ENCODE measurements at places on chromosomes 4 and X.
A peak's percentile ranks its signal among the peaks of the same experiment; 100 is the strongest.

DNA sequence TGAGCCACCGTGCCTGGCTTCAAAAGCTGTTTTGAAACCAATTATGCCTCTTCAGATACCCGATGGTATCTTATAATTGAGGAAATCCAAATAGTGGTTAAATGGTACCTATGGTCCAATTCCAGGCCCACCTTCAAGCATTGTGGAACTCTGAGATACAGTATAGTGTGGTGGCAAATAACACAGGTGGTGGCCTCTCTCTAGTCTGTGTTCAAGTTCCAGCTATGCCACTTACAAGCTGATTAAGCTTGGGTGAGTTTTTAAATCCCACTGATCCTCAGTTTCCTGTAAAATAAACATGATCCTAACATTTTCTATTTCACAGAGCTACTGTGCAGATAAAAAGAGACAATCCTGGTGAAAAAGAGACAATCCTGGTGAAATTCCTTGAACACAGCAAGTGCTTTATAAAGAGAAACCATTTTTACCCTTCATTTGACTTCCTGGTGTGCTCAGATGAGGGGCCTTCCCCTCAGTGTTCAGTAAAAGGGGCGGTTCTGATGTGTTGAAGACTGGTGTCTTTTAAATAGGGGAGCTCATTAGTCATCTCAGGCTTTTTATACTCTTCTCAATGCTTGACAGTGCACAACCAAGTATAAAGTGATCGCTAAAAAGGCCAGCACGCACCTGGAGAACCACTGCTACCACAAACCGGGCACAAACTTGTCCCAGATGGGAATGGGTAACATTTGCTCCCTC lies 30.8 kb upstream of the CD40LG start:
- peak; percentile 83 for DNase-seq

DNA sequence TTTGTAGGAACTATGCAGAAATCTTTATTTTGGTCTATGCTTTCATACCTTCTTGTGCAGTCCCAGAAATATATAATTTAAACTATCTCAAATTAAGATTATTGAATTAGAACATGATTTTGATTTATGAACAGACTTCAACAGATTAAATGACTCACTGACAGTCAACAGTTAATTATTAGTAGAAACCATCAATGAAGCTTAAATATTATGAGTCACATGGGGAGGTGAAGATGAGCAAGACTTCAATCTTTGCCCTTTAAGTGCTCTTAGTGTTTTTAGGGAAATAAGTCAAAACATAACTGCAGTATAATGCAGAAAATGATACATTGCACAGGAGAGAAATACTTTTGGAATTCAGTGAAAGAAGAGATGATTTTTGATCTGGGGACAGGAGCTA lies 81.5 kb upstream of the BMP3 start:
- no peak for DNase-seq

DNA sequence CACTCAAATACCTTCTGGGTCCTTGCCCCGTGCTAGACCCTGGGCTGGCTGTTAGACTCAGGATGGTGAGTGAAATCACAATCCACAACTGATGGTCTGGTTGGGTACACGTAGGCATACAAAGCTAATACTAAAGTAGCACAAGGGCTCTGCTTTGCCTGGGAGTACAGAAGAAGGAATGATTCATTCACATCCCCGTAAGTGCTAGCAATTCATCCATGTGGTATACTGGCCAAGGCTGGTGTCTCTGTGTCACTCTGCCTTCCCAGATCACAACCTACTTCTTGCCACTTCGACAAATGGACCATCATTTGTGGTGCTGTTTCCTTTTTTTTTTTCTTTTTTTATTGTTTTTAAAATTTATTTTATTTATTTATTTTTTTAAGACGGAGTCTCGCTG lies 19.7 kb upstream of the RBM47 start:
- DNase-seq = no peak

GRCh38 chr4:153507310-153508073 lies 41.3 kb downstream of the TMEM131L start:
- DNase-seq = no peak

GRCh38 chr4:74284053-74284452 lies 24.2 kb upstream of the EPGN start:
- DNase-seq = no peak

DNA sequence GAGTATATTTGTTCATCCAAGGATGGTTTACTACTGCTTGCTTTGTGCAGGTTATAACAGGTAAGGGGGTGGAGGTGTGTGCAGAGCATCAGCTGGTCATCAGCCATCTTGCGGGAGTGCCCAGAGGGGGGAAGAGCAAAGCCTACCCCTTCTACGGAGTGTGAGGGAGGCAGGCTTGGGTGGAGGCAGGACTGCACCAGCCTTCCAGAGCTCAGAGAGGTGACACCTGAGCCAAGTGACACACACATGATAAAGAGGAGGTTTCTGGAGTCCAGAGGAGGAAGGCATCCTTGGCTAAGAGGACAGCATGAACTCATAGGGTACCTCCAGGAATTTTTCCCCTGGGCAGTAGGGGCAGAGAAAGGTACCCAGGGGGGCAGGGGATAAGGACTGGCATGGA lies 126.6 kb downstream of the TBL1X start:
- no peak for DNase-seq

DNA sequence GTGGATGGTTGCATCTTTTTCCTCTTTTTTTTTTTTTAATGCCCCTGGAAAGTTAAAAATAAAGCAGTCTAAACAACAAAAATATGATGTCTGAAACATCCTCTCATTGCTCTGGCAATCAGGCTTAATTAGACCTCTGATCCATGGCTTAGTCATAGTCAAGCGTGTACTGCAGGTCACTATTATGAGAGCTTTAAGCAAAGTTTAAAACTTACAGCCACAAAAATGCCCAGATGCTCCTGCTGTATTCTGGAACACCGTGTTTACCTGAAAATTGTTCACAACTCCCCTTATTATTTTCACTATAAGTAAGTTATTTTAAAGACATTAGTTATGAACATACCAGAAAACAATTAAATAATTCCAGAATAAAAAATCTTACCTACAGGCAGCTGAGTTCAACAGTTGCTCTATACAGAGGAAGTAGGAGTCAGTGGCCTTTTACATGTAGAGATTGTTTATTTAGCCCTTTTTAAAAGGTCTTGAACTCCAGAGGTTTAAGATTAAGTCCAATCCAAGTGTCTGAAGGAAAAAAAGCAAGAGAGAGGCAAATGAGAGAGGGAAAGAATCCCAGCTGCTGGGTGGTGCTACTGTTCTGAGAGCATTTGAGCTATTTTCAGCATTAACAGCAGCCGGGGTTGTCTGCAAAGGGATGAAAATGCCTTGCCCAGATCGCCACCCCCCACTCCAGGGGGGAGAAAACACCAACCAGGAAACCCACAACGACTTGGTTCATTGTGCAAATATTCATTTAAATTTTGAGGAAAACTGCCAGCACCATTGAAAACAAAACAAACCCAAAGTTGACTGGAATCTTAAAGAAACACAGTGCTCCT lies 36.9 kb downstream of the SORBS2 start:
- DNase-seq = no peak

DNA sequence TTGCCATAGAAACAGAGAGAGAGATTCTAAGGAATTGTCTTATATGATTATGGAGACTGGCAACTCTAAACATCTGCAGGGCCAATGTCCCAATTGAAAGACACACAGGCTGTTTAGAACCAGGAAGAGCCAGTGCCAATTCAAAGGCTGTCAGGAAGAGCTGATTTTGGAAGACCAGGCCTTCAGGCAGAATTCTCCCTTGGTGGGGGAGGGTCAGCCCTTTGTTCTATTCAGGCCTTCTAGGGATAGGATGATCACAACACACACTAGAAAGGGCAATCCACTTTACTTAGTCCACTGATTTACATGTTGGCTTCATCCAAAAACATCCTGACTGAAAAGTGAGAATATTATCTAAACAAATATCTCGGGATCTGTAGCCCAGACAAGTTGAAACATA lies 15.2 kb downstream of the C4orf46 start:
- no peak for DNase-seq

- DNase-seq = peak; percentile 6
Observed at GRCh38 chr4:25253071-25253445, 19.2 kb downstream of the PI4K2B start.

GRCh38 chr4:57445686-57446085 lies 335.5 kb upstream of the IGFBP7 start:
- DNase-seq = no peak

GRCh38 chrX:29775890-29776289 lies 439.5 kb upstream of the MAGEB2 start:
- DNase-seq = no peak

GRCh38 chr4:122431351-122431750 lies 25.2 kb downstream of the IL2 start:
- no peak for DNase-seq

- no peak for DNase-seq
Observed at GRCh38 chr4:92961881-92962280, 658.1 kb downstream of the GRID2 start.

DNA sequence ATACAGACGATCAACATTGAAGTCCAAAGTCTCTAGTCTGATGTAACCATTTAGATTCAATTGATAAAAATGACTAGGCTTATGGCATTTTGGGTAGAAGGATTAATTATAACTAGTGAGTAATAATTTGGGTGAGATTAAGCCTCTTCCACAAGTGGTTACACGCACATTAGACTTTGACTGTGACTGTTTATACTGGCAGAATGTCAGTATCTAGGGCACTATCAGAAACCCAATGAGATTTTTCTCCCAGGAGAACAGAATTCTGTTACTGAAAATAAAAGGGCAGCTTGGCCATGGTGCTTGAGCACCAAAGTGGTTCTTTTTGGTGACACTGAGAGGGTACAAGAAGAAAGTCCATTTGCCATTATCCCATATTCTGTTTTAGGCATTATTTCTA lies 3.3 kb downstream of the PLS3 start:
- DNase-seq = no peak

DNA sequence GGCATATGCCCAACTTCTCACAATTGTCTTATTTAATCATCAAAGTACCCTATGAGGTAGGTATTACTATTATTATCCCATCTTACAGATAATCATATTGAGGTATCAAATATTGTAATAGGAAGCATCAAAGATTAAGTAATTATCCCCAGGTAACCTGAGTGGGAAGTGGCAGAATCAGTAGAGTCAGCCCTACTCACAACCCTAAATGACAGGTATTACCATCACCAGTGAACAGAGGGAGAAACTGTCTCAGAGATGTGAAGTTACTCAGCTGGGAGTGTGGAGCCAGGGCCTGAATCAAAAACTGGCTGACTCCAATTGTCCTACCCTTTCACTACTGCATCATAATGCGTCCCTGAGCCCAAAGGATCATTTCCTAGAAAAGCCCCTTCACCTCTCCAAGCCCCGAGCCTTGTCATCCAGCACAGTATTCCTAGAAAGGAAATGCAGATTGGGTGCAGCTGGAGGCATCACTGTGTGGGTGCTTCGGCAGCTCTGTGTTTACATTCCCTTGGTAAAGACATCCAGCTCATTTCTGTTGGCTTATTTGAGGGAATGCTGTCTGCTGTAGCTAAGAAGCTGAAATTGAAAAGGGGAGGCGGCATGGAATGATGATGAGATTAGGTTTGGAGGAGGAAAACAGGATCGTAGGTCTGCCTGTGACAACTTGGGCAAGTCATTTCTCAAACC lies 72.8 kb downstream of the DHX15 start:
- DNase-seq = no peak

- DNase-seq = no peak
Observed at GRCh38 chr4:93203708-93204107, 624.8 kb upstream of the ATOH1 start.

DNA sequence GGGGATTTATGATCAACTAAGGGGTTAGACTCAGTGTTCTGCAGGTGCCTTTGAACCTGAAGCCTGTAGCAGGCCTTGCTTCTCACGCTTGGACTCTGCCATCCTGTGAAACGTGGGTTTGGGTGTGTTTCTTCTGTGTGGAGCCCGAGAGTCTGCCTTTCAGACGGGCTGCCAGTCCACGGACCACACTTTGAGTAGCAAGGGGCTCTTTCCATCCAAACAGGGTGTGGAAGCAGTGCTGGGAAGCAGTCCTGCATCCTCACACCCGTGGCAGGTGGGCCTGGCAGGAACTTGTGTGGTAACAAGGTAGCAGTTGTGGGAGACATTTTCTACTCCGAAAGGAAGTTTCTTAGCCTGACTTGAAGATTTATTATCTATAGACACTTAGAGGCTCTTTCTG lies 22.7 kb downstream of the RGS12 start:
- DNase-seq = no peak

DNA sequence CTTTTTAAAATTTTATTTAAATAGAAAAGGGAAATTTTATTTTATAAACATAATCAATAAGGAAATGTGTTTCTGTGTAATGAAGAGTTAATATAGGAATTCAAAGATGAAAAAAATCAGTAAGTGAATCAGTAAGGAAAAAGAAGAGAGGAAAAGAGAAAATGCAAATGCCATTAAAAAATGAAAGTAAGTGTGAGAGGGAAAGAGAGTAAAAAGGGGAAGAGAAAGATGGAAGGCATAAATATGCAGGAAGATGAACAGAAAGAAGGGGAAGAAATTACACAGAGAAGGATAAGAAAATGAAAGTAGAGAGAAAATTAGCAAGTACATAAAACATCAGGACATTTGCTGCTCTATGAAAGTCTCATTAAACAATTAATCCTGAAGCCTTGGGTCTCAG lies 349.9 kb downstream of the FSTL5 start:
- DNase-seq = no peak

DNA sequence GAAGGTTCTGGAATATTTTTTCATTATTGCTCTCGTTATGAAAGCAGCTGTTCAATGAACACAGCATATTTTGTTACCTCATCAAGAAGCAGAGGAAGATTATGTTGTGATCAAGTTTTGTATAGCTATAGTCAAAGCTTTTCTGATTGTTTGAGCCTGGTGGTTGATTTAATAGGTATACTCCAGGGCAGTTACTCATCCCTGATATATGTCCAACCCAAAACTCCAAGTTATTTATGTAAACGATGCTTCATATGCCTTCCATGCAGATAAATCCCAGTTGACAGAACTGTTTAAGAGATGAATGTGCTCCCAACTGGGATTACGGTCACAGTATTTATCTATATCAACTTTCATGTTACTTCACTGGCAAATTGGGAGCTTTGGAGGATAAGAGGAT lies 19.1 kb downstream of the NAA11 start:
- DNase-seq = no peak

DNA sequence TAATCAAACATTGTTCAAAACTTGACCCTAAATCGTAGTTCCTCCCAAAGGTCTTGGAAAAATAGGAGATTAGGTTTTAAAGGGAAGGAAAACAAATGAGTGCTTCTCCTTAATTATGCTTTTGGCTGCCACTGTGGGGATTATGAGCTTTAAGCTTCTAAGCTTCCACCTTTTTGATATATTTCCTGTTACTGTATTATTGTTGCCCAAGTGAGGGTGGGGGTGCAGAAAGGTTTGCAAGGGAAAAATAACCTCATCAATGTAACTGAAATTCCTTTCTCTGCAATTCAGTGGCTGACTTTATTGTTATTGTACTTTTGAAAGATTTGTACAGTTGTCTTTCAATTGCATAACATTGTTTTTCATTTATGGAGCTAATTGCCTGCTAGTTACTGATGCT lies 285.1 kb downstream of the FRMPD4 start:
- no peak for DNase-seq

DNA sequence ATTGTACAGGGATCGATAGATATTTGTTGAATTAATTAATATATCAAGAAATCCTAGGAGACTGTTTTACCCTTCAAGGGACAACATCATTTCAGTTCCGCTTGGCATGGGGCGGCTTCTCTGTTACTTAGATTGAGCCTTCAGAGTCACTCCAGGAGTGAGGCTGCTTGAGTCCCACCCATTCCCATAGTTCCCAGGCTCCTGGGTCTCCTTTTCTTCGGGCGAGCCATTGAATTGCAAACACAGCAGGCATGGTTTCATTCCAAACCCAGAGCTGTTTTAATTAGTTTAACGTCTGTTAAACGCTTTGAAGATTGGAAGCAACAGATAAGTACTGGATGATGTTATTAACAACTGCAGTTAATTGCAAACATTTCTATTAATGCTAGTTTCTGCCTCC lies 571 bp upstream of the EDA start:
- no peak for DNase-seq
